ENCODE measurements at places on chromosomes 2 and 18. TPM values are rescaled to one million over a fixed set of nuclear protein-coding genes. Genes with fewer than 3 reads are reported as not detected.

TBR1 gene
- 0.37 TPM for total RNA-seq

- no peak for DNase-seq
These were observed 59.2 kb upstream of the FZD7 start for GRCh38 chr2:201974171-201975100.

MYO1B gene
- 47.4 TPM for total RNA-seq

GRCh38 chr2:49110571-49110970 lies 43.7 kb downstream of the FSHR start:
- no peak for DNase-seq

FBXO15 gene
- total RNA-seq = 0.55 TPM

- no peak for DNase-seq
These were observed 26.7 kb upstream of the VPS54 start for GRCh38 chr2:64045938-64046337.

GRCh38 chr18:62844850-62845643 lies 129.7 kb downstream of the PHLPP1 start:
- no peak for DNase-seq

GRCh38 chr2:234406085-234406484 lies 90.8 kb downstream of the ARL4C start:
- no peak for DNase-seq

GRCh38 chr2:149068996-149069888 lies 30.7 kb downstream of the LYPD6B start:
- DNase-seq = no peak

All from H7 (cell line).